ENCODE measurements at places on chromosomes 13 and 19.

DNA sequence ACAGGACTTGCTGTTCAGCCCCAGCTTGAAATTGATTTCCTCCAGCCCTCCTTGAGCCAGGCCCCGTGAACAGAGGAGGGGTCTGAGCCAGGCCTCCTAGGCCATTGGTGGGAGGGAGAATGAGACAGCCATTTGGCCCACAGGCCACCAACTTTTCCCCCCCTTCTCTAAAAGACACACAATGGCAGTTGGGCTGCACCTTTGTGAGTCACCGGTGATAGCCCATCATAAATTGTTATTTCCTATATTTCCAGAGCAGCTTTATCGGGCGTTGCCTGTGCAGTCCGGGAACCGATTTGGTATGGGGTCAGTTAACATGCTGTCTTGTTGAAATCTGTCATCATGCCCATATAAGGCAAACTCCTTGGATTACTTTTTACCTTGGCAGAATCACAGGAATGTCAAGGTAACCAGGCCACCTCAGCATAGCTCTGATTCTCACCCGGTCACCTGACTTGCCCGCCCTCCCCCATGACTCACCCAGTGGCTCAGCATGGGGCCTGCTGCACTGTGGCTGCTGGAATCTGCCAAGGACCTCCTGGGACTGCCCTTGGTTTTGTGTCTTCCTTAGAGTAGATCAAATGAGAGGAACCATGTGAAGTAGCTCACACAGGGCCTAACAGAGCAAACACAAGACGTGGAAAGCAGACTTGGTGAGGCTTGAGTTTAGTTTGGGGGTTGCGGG, 36.1 kb downstream of the ACTN4 start:
- DNase-seq = peak; percentile 75

GRCh38 chr13:90308249-90308648, 1039.2 kb upstream of the MIR17HG start:
- DNase-seq = no peak

DNA sequence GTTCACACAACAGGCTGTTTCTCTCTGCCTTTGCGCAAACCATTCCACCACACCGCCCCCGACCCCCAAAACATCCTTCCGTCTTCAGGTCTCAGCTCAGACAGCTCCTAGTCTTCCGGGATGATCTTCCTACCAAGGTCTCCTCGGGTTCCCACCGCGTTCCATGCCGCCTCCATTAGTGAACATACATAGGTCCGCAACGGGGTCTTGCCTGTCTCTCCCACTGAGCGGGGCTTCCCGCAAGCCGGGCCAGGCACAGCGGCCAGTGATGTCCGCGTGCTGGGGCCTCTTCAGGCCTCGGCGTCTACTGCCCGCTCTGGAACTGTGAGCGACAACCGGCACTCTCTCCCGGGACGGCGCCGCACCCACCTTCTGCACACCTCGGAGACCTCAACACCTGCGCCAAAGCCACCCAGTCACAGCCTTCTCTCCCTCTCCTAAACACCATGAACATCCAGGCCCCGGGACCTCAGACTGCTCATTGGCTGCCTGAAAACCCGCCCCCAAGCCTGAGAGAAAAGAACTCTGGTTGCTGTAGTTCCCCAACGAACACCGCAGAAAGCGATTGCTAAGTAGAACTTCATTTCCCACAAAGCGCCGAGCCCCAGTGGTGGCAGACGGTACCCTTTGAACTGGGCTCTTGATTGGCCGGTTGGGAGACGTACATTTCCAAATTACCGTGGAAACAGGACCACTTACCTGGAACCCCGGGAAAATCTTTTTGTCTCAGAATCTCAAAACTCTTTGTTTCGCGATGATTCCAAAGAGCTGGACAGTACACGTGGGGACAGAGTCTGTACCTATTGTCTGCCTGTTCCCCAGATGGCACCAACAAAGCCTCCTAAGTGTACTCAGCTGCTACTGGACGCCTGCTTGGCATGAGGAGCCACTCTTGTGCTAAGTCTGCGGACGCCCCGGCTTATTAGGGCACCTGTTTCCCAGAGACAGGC, 9.5 kb downstream of the DYRK1B start:
- DNase-seq = peak; percentile 94

DNA sequence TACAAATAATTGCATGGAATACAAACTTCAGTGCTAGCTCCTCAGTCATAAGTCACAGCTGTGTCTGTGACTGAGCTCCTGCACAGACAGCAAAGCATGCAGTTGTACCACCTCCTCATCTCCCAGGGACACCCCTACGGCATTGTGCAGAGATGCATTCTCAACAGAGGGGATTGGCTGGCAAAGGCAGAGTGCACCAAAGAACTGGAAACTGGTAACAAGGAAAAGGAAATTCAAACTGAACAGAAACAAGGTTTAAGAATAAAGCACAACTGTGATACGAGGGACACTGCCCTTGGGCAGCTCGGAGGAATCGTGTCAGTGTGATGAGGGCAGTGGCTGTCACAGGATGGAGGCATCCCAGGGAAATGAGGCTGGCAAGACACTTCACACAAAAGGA, 126.1 kb upstream of the SOX1 start:
- DNase-seq = no peak

DNA sequence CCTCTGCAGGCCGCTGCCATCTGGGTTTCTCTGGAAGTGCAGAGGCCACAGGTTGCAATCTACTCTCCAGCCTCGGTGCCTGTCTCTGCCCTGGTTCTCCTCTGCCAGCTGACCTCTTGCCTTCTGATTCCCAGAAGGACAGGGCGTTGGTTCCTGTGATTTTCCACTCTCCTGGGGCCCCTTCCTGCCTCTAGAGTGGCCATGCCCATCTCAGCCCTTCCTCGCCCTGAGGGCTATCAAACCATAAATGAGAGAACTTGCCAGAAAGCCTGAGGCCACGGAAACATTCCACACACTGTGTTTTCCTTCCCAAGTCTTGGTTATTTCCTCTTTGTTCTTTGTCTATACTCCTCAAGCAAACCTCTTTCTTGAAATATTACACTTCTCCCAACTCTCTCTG, 146.2 kb downstream of the SHISA2 start:
- no peak for DNase-seq

GRCh38 chr13:77139306-77139705, 112.3 kb upstream of the FBXL3 start:
- DNase-seq = no peak

DNA sequence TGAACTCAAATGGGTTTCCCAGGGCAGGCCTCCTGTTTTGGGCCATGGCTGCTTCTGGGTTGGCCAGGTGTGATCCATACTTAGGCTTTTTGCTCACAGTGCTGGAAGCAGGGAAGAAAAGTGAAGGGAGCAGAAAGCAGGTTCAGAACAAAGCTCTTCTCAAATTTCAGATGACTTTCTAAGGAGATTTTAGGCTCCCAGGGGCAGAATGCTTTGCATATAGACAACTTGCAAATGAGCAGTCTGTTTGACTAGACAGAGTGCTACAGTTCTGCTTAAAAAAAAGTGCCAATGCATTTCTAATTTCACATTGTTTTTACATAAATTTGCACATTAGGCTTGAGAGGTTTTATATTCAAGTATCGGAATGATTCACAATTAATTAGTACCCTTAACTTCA, 2.6 kb upstream of the SLC10A2 start:
- DNase-seq = no peak

GRCh38 chr13:98507282-98507797, 69.6 kb downstream of the STK24 start:
- no peak for DNase-seq

GRCh38 chr13:62846302-62846701, 1430.7 kb upstream of the PCDH20 start:
- no peak for DNase-seq

DNA sequence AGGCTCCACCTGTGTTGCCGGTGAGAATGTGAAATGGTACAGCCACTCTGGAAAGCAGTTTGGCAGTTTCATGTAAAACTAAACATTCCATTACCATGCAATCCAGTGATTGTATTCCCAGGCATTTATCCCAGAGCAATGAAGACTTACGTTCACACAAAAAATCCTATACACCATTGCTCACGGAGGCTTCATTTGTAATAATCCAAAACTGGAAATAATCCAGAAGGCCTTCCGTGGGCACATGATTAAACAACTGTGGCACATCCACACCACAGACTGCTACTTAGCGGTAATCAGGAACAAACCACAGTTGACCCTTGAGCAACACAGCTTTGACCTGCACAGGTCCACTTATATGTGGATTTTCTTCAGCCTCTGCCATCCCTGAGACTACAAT, 339.7 kb downstream of the MTUS2 start:
- DNase-seq = no peak

GRCh38 chr13:21749410-21749809, 78.5 kb downstream of the FGF9 start:
- no peak for DNase-seq

DNA sequence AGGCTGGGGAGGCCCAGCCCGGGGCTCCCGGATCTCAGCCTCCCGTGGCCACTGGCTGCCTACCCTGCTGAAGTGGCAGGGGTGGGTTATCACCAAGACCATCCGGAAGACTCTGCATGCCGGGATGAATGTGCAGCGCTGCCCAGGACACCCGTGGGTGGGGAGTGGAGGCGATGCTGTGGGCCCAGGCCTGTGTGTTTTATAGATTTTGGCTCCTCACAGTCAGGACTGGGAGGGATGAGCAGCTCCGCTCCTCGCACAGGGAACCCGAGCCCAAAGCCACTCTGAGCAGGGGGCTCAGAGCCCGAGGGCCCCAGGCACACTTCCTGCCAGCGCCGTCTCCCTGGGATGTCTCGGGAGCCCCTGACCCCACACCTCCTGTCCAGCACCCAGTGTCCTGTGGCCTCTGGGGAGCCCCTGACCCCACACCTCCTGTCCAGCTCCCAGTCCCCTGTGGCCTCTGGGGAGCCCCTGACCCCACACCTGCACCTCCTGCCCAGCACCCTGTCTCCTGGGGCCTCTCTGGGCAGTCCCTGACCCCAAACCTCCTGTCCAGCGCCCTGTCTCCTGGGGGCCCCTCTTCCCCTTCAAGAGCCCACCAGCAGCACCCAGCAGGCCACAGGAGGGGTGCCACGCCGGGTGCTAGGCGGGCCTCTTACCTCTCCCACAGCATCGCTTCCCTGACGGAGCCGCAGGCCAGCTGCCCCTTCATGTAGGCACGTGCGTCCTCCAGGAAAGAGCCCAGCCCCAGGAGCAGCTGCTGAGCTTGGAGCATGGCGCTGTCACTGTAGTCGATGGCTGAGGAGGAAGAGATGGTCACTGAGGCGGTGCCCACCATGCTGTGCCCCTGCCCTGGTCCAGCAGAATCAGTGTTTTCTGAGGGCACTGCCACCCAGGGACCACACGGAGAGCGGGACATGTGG, 31.4 kb downstream of the NAXD start:
- no peak for DNase-seq

GRCh38 chr19:888581-889385, 4.2 kb downstream of the MED16 start:
- peak; percentile 55 for DNase-seq

- DNase-seq = no peak
These were observed 31.5 kb upstream of the FNDC3A start for GRCh38 chr13:48944221-48944620.

DNA sequence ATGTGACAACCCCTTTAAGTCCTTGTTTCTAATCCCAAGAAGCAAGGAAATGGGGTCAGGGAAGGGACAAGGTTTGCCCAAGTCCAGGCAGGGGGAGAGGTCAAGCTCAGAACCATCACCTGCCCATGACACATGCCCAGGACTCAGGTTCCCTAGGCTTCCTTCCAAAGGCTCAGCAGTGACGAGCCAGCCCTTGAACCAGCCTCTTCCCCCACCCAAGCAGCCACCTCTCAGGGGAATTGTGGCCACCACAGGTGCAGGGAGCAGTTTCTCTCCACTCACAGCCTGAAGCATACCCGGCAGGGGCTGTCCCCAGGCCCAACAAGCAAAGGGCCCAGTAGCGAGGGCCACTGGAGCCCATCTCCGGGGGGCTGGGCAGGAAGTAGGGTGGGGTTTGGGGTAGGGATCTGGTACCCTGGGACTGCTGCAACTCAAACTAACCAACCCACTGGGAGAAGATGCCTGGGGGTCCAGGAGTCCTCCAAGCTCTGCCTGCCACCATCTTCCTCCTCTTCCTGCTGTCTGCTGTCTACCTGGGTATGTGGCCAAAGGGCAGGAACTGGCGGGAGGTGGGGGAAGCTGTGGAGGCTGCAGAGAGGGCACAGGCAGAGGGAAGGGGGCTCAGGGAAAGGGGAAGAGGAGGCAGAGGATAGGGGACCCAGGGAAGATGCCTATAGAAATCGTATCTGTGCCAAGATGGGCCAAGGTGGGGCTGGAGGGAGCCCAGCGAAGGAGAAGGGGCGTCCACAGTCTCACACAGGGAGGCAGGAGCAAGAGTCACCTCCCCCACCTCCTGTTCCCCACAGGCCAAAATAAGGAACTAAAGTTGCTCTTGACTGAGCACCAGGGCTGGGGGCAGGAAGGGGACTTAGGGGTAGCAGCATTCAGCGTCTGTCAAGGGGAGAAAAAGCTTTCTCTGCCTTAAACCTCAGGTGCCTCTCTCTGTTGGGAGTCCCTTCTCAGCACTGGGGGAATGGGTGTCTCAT, at the start of gene CD79A:
CD79A (plus strand) TSS at position 433 of the 986 bp plus-strand sequence; CDS start at position 459, 26 bp downstream.
- DNase-seq = peak; percentile 56

- peak; percentile 63 for DNase-seq
These were observed 7.9 kb upstream of the RASA3 start for GRCh38 chr13:114140131-114140905.

DNA sequence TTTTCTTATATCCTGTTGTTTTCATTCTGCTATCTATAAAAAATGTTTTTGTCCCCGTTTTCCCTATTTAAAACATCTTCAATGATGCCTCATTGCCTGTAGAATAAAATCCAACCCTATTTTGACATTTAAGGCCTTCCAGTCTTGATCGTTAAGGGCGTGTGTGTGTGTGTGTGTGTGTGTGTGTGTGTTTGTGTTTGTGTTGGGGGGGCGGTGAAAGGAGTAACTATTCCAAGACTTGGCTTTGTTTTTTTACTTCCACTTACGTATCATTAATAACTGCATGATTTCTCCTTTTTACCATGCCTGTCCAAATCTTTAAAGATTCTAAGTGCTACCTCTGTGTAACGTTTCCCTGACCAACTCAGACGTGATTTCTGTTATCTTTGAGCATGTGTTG, 784 bp downstream of the PIBF1 start:
- peak; percentile 12 for DNase-seq

DNA sequence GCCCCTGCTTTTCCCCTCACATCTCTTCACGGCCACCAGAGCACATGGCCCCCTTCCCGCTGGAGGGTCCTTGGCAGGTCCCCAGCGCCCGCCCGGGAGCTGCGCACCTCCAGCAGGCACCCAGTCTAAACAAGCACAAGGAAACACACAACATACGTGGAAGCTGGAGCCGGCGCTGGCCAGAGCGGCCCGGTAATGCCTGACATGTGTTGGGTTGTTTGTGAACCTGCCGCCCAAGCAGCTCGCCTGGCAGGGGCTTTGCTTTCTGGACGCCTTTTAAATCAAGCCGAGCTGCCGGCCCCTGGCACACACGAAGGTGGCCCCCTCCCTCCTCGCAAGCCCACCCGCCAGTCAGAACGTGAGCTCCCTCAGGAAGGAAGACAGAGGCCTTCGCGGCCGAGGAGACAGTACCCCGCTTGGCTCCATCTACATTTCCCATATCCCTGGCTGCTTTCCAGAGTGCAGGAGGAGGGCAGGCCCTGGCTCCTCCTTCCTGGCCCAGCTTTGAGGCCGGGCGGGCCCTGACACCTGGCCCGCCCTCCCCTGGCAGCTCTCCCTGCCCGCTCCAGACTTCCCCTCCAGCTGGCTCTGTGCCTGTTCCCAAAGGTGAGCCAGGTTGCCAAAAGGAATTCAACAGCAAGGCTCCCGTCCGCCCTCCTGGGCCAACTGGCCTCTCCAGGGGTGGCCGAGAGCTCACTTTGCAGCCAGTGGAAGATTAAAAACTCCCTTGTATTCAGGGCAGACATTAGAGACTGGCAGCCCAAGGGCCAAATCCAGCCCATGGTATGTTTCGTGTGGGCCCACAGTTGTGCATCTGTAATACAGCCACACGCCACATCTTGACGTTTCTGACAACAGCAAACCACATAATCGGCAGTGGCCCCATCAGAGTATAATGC, 28.7 kb downstream of the COMP start:
- no peak for DNase-seq
